ENCODE measurements at places on chromosomes 6 and 20.

DNA sequence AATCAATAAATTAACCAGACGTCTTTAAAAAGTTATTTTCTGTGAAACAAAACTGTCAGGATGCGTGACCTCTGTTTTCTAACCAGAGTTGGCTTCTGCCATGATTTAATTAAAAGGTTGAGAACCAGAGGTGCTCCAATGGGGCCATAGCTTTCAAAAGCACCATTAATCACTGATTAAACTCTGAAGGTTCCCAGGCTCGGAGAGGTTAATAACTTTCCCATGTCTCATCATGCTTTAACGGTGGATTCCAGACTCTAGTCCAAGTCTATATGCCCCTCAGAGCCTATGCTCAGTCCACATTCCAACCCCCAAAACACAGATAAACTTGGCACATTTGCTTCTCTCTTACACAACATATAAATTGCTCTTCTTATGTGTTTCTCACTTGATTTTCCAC lies 95.5 kb downstream of the SNAP91 start:
- DNase-seq, result no peak

- no peak for DNase-seq
These were observed 14.3 kb downstream of the THEMIS start for GRCh38 chr6:127886603-127887002.

GRCh38 chr20:44692932-44693480 lies 22.2 kb upstream of the CCN5 start:
- no peak for DNase-seq

GRCh38 chr6:143941852-143942627 lies 66.0 kb downstream of the PLAGL1 start:
- DNase-seq, result no peak

DNA sequence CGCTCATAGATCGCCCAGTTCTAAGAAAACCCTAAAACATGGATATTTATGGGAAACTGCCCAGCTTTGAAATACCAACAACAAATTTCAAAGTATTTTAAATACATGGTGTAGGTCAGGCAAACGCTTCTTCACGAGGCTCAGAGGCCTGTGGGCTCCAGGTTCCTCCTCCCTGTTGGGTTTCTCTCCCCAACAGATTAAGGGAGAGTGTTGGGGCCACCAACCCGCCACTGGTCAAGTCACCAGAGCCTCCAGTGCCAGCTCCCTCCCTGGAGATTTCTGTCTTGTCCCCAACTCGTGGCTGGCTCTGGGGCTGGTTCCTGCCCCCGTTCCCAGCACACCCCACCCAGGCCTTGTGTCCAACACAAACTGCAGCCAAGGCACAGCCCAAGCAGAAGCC lies 87.9 kb downstream of the PTPN1 start:
- DNase-seq, result no peak

DNA sequence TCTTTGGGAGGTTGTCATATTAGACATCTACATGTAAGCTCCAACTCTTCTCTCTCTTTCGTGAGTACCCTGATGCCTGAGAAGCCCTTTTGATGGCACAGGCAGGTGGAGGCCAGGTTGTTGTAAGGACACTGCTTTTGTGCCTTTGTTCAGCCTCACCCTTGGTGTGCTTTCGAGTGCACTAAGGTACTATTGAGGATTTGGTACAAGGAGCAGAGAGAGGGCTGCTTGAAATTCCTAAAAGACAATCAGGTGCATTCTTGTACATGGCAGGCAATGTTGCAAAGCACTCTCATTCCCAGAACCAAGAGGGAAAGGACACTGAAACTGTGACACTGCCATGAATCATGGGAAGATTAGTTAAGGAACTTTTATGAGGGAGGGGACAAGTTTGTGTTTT lies 19.1 kb downstream of the BMP2 start:
- no peak for DNase-seq

- peak; percentile 85 for DNase-seq
These were observed 104.2 kb downstream of the AGPAT4 start for GRCh38 chr6:161169696-161170095.

- DNase-seq, result no peak
These were observed 29.9 kb downstream of the NRN1 start for GRCh38 chr6:5976811-5977210.
